Activated CD8-positive, alpha-beta memory T cell treated with anti-CD3 and anti-CD28 coated beads for 1 hour (primary cell): ENCODE measurements at places on chromosomes 11 and 22.

DNA sequence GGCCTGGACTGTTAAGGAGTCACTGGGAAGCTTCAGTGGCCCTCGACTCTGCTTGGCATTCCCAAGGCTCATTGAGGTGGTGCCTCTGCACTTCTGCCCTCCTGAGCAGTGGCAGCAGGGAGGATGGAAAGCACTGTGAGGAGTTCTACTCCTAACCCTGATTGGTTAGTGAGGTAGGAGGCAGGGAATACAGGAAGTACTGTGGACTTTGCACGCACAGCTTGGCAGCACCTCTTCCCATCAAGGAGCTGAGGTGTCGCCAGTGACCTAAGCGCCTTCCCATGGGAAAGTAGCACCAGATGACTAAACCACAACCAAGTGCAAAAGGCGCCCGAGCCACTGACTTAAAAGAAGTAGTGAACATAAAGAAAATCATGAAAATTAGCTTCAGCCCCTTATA lies 152.5 kb upstream of the CADM1 start:
- DNase-seq = no peak

GRCh38 chr11:85805387-85805786 lies 5.6 kb downstream of the SYTL2 start:
- DNase-seq = no peak

- DNase-seq = no peak
Observed at GRCh38 chr11:128522943-128523518, 64.3 kb downstream of the ETS1 start.

DNA sequence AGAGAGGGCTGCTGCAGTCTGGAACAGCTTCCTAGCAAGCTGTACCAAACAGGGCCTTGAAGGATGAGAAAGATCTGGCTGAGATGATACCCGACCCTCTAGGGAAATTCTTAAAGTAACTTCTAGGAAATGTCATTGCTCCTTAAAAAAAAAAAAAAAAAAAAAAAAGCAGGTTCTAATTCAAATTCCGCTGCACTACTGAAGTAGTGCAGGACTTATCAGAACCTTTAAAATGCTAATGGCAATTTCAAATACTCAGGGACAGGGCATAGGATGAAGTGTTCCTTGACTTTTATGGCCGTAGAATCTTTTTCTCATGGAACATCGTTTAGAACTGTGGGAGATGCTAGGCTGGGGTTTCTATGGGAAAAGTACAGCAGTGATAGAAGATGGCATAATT lies 13.1 kb downstream of the MIAT start:
- no peak for DNase-seq

GRCh38 chr11:71204294-71204693 lies 48.1 kb downstream of the SHANK2 start:
- DNase-seq = no peak

GRCh38 chr22:37917874-37918548 lies 11.9 kb downstream of the MICALL1 start:
- DNase-seq = no peak

GRCh38 chr11:102306817-102307726 lies 10.2 kb upstream of the BIRC3 start:
- DNase-seq = no peak
